Lower lobe of right lung (tissue), 2 donors: ENCODE measurements at places on chromosomes 7 and 10.

DNA sequence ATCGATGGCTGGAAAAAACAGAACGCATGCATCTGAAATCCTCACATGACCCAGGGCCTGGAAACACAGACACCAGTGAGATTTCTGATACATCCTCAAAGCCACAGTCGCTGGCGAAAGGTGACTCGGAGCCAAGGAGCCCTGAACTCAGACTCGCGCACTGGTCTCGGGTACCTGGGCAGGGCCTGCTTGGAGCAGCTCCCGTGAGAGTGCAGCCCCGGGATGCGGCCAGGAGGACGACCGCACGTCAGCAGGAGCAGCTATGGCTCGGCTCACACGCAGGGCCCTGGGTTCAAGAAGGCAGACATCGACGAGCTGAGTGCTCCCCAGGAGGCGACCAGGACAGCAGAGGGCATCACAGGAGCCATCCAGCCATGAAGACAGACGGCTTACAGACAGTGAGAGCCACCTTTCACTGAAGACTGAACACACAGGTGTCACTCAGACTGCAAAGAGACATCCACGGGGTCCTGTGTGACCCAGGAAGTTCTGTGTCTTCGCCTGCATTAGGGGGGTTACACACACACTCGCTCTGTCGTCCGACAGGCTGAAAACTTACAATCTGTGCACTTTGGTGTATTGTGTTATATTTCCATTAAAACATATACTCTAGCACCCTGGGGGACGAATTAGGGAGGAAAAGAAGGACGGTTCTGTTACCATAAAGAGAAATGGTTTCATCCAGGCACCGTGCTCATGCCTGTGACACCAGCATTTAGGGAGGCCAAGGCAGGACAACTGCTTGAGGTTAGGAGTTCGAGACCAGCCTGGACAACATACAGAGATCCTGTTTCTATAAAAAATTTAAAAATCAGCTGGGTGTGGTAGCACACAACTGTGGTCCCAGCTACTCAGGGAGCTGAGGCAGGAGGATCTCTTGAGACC lies 227.7 kb downstream of the MAD1L1 start:
- DNase-seq: peak; percentile 42

DNA sequence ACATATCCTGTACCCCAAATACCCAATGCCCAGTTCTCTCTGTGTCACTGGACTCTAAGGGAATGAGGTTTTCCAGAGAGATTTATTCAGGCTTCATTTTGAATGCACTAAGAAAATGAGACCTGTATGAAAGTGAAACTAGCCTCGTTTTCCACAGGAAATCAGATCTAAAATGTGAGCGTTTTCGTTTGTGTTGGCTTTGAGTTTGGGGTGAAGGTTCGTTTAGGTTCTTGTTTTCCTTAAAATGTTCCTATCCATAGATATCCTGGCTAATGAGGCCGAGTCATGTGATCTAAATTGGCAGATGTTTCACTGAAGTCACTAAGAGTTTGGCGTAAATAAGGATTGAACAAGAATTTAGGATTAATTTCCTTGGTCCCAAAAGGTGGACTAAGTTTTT lies 90.9 kb upstream of the BMPER start:
- DNase-seq: no peak

- DNase-seq: no peak
These were observed 974 bp downstream of the KIF11 start for GRCh38 chr10:92593619-92594588.

- no peak for DNase-seq
These were observed 216.5 kb downstream of the PLXNA4 start for GRCh38 chr7:132359743-132360142.

DNA sequence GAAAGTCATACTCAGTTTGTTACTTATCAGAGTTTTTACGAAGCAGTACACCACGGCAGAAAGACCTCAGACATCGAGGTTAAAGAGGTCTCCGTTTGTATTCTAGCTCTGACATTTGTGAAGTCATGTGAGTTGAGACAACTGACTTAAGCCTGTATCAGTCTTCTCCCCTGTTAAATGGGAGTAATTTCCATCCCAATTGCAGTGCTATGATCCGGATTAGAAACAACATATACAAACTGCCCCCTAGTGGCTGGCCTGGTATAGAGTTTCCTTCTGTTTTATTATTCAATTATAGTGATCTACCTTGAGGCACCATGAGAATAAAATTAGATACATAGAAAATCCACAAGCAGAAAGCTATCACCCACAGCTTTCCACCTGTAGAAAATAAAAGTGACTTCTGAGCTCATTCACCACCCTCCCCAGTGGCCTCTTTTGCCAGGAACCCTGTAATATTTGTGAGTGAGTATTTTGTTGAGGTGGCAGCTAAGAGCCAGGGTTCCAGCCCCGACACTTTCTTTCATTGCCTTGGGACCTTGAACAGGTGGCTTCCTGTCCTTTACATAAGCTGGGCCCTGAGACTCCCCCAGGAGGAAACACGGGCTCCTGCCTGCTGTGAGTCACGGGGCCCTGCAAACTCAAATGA lies 607.2 kb upstream of the MGMT start:
- DNase-seq: no peak
